HAP-1 (cell line): ENCODE measurements at places on chromosomes 2 and 18.
A peak's percentile ranks its signal among the peaks of the same experiment; 100 is the strongest.

- no peak for DNase-seq
These were observed 23.9 kb downstream of the RBKS start for GRCh38 chr2:27866237-27866636.

DNA sequence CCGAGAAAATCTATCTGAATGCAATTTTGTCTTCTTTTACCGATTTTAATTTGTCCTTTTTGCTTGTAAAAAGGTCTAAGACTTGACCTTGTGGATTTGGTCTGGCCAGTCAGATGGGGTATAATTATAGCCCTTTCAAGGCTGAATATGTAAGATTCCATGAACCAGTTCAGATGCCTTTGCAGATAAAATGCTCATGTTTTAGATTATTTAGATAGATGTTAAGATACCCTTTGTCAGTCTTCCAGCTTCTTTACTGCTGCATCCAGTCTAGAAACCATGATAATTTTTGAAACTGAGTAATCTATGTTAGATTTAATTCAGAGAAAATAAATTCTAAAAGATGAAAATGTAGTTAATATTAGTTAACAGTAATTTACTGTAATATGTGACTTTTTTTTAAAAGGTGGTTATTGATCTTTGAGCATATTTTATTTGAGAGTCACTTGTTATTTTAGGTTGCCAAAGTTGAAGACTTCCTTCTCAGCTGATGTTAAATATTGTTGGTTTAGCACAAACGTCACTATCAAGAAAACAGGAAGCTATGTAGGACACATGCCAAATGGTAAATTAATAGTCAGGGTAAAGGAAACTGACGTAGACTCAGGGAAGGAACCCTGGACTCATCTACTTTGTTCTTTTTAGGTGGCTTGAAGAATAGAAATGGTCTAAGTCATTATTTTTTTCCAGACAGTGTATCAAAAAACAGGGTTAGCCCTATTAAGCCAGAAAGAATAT is 29.8 kb downstream of the BABAM2 start:
- no peak for DNase-seq

- DNase-seq: peak; percentile 95
These were observed at the start of gene TMEM17 for GRCh38 chr2:62505750-62506420. TMEM17 (minus strand) TSS chr2:62506195; CDS start chr2:62506129, 66 bp downstream.

DNA sequence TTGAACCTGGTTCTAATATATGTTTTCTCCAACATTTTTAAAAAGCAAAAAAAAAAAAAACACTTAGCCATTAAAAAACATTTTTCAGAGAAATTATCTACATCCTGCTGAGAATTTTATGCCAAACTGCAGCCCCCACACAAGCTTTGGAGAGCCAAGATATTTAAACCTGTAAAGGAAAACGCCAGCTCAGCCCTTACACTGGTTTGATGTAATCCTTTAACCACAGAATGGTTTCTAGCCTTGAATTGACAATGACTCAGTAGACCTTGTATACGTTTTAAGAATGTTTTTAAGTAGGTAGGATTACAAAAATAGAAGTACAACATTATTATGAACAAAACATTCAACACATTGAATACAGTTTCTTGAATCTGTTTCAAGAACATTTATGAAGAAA is 113.6 kb downstream of the BABAM2 start:
- no peak for DNase-seq

- DNase-seq: no peak
These were observed 50.5 kb upstream of the MAP4K3 start for GRCh38 chr2:39487398-39488250.

DNA sequence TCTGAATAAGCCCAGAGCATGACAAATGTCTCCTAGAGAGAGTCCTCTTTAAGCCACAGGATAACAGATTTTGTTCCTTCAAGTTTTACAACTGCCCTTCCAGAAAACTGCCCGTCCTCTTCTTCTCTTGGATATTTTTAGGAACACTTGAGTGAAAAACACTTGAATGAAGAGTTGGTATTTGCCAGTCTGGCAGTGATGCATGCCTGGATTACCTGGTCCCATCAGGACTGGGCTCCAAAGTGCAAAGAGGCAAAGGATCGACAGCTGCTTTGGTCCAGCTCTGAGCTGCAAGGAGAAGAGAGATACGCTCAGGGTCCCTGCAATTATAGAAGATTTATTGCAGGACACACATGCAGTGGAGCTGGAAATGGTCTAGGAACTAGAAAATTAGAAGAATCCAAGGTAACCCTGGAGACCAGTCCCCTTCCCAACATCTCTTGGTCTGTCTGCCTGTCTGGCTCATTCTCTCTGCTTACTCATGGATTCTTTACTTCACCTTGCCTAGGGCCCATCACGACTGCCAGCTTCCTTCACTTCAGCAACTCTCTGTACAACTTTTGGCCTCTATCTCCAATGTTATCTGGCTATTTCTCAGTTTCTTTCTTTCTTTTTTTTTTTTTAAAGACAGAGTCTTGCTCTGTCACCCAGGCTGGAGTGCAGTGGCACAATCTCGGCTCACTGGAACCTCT is 112.1 kb upstream of the SIX2 start:
- DNase-seq: no peak

- no peak for DNase-seq
These were observed 77.7 kb downstream of the RHOB start for GRCh38 chr2:20524412-20525040.

GRCh38 chr18:11991021-11991795 is 9.9 kb downstream of the IMPA2 start:
- no peak for DNase-seq

- no peak for DNase-seq
These were observed 589.2 kb upstream of the SALL3 start for GRCh38 chr18:78390348-78390951.

DNA sequence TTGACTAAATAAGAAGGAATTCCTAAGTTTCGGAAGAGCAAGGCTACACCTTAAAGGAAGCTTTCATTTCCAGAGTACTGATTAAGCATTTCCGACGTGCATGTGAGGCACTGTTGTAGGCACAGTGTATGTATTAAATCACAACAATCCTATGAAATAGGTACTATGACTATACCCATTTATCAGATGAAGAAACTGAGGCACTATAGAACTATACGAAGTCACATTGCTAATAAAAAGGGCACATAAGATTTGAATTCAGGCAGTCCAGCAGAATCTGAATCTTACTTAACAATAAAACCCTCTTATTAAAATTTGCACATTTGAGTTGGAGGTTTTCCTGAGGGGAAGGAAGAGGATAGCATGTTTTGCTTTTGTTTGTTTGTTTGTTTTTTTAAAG is 243.5 kb upstream of the FANCL start:
- DNase-seq: no peak

DNA sequence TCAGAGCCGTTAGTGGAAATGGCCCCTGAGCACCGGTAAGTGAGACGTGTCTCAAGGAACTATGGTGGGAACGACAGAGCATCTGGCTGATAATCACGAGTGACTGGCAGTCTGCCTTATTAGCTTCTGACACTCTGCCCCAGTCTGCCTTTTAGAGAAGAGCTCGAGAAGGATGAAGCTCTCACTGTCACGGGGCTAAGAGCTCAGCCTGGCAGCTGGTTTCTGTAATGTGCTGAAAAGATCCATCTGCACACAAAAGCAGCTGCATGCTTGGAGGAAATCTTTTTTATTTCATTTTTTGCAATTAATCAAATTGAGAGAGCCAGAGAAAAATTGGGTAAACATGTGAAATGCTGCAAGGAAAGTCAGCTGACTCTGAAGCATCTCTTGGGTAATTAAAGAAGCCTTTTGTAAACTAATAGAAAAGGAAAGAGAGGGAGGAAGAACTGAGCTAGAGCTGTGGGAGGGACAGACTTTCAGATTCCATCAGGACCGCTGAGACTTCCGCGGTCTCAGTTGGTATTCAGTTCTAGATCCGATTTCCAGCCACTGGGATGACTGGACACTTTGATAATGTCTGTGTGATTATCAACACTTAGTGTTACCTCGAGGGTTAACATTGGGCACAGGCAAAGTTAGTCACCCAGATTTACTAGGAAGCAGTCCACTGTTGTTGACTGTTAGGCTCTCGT is 24.4 kb downstream of the MBP start:
- DNase-seq: no peak

GRCh38 chr2:109049022-109049421 is 60.0 kb upstream of the EDAR start:
- DNase-seq: no peak

DNA sequence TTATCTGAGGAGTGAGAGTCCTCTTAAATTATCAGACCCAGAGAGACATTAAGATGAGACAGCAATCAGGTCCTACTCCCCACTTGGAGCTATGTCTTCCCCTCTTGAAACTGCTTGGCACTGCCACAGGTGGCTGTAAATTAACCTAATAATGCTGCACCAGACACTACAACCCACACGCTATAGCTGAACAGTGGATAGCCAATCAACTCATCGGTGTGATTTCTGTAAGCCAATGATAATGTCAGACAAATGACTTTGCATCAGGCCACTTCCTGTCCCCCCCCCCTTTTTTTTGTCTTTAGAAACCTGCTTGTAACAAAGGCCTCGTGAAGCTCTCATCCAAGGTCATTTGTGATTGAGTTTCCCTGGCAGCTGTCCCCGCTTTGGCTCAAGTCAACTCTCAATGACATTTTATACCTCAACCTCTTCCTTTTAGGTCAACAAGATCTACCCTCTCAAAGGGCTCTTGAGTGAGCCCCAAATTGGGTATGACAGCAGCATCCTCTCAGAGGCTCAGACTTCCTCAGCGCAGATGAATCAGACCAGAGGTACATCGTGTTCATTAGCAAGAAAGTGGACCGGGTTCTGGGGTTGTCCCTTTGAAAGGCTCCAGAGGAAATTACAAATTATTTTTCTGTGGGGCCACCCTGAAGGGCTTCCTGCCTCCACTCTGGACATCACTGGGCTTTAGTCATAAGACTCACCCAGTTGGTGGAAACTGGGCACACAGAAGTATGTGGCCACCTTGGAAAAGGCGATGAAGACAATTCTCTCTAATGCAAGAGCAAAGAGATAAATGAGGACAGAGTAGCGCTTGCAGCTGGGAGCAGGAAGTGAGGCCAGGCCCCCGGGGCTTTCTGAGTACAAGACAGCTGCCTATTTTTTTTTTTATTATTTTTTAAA is 73.6 kb downstream of the COPS8 start:
- no peak for DNase-seq

- no peak for DNase-seq
These were observed 83.4 kb upstream of the CYP20A1 start for GRCh38 chr2:203155406-203155805.

GRCh38 chr2:18610090-18610489 is 20.7 kb upstream of the NT5C1B start:
- DNase-seq: no peak
